Type B pancreatic cell (in vitro differentiated cells): ENCODE measurements at places on chromosomes 13 and 19. TPM values are rescaled to one million over a fixed set of nuclear protein-coding genes. Genes with fewer than 3 reads are reported as not detected.

NLRP9 gene
- not detected in 2 replicates for total RNA-seq

ITM2B gene
- 232 and 302 TPM in 2 replicates for total RNA-seq

SULT2A1 gene
- 4.4 and 9.8 TPM in 2 replicates for total RNA-seq

DNA sequence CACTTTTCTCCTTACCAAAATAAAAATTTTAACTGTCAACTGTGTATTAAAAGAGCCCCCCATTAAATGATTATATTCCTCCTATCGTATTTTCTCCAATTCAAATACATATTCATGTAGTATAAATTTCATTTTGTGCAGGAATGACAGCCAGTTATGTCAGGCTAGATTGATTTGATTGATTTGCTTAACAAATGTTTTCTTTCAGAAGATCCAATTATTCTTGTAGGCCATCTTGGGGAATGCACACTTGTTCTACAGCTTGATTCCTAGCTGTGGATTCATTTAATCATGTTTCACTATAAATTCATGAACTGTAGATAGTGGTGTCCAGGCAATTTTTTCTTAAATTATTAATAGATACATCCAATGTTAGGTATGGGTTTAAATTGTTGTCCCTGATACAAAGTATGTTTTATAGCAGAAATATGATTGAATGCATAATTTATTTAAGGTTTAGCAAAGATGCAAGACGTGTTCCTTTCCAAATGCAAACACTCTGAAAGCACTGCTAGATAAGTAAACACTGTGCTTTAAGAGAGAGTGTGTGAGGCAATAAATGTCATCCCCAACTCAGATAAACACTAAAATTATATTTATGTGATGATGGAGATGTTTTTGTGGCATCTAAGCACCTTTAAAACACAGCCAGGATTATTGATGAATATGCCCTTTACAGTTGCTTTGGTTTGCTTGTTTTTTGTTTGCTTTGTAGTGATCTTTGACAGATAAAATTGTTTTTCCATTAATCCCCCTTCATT is 531.1 kb downstream of the DCT start:
- DNase-seq: no peak
- H3K4me1 ChIP-seq: no peaks in the 10 kb centered on the region
- H3K36me3 ChIP-seq: no peaks in the 10 kb centered on the region
- no peaks in the 10 kb centered on the region for H3K27me3 ChIP-seq
- H3K27ac ChIP-seq: no peak overlapping the region
- no peak overlapping the region for H3K4me3 ChIP-seq

DNA sequence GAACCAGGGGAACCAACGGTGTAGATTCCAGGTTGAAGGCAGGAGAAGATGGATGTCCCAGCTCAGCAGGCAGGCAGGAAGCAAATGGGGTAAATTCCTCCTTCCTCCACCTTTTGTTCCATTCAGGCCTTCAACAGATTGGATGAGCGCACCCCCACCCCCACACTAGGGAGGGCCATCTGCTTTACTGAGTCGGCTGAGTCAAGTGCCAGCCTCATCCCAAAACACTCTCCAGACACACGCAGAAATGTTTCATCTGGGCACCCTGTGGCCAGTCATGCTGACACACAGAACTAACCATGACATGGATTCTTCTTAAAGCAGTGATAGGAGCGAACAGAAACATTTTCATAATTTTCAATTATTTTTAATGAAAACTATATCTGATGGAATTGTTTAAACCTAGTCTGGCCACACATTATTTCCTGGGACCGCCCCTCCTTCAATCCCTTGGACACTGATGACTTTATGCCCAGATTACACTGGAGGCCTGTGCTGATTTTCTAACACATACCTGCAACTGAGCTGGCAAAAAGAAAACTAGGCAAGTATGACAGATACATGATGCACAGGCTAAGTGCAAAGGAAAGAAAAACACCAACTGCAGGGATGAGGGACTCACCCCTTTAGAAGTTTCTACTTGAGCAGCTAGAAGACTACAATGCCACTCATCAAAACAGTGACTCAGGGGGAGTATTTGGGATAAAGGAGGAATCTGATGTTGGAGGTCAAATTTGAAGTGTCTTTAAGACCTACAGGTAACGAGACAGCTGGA is 154.2 kb downstream of the TNFRSF19 start:
- H3K36me3 ChIP-seq: peaks cover 5% of the 10 kb centered on the region
- H3K4me1 ChIP-seq: peaks cover 16% of the 10 kb centered on the region
- no peak for DNase-seq
- no peak overlapping the region for H3K4me3 ChIP-seq

- peaks cover 11% of the 10 kb centered on the region for H3K36me3 ChIP-seq
- H3K27ac ChIP-seq: peak overlapping the region; percentile 100
- H3K4me3 ChIP-seq: peak overlapping the region; percentile 76
- DNase-seq: no peak
- peaks cover 42% of the 10 kb centered on the region for H3K4me1 ChIP-seq
These were observed 7.6 kb downstream of the DNAJB1 start for GRCh38 chr19:14510311-14511228.

- peaks cover 26% of the 10 kb centered on the region for H3K4me1 ChIP-seq
- no peak overlapping the region for H3K4me3 ChIP-seq
- H3K36me3 ChIP-seq: peaks cover under 1% of the 10 kb centered on the region
- DNase-seq: no peak
- no peaks in the 10 kb centered on the region for H3K27me3 ChIP-seq
These were observed 55.7 kb downstream of the SPATA13 start for GRCh38 chr13:24216176-24216575.
